ENCODE measurements at places on chromosomes 7 and 10.

DNA sequence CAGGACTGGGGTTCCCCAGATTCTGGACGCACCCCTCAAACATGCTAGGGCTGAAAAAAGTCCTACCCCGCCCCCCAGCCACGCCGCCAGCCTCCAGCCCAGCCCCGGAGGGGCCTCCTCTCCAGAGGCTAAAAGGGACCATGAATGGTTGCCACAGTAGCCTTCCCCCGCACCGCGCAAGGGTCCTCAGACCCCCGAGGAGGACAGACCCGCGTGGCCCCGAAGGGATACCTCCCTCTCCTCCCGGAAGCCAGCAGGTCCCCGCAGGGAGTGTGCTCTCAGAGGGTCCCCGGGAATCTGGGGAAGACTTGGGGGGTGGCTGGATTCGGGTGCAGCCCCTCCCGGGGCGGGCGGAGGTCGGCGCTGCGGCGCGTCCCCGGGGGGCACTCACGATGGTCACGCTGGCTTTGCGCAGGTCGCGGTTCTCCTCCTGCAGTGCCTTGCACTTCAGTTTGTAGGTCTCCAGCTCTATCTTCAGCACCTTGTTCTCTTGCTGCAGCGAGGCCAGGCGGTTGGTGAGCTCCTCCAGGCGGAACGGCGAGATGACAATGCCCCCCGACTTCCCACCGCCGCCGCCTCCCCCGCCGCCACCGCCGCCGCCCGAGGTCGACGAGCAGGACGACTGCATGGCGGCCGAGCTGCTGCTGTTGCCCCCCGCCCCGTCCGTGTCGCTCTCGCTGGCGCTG lies 482 bp downstream of the CCDC6 start:
- DNase-seq: peak; percentile 26

GRCh38 chr10:86047588-86047987 lies 319.0 kb downstream of the GRID1 start:
- no peak for DNase-seq

GRCh38 chr7:39592586-39592985 lies 26.4 kb downstream of the YAE1 start:
- DNase-seq: no peak

DNA sequence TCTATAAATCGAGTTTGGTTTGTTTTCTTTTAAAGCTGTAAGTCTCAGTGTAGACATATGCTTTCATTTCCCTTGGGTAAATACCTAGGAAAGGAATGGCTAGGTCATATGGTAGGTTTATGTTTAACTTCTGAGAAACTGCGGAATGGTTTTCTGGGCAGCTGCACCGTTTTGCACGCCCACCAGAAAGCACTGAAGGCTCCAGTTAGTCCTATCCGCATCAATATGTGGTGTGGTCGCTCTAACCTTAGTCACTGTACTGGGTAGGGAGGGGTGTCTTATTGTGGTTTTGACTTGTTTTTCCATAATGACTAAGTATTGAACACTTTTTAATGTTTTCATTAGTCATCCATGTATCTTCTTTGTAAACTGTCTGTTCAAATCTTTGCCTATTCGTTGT lies 279.5 kb upstream of the AKR1E2 start:
- DNase-seq: no peak

GRCh38 chr10:103504181-103504783 lies 10.8 kb downstream of the NEURL1 start:
- no peak for DNase-seq

- DNase-seq: no peak
Measured at GRCh38 chr7:76296743-76297740, 5.4 kb upstream of the HSPB1 start.

GRCh38 chr10:43408710-43409384 lies at the start of gene HNRNPF:
HNRNPF (minus strand) TSS chr10:43409186; CDS start chr10:43387884, 21,302 bp downstream.
- DNase-seq: peak; percentile 94

- no peak for DNase-seq
Measured at GRCh38 chr10:49253340-49253906, 45.5 kb upstream of the C10orf71 start.

DNA sequence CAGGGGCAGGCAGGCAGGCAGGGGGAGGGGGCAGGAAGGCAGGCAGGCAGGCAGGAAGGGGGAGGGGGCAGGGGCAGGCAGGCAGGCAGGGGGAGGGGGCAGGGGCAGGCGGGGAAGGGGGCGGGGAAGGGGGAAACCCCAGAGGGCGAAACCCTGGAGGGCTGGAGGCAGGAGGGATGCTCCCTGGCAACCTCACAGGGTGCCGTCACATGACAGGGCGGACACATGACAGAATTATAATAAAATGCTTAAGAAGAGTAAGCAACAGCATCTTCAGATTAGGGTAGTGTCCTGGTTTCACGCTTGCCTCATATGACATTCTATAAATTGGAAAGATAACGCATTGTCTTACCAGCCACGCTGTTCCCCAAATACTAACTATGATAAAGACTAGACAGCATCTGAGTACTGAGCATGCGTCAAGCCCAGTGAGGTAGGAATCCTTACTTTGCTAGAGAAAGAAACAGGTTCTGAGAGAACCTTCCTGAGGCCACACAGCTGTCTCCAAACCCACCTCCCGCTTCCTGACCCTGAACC lies 131.6 kb downstream of the DIP2C start:
- DNase-seq: no peak

DNA sequence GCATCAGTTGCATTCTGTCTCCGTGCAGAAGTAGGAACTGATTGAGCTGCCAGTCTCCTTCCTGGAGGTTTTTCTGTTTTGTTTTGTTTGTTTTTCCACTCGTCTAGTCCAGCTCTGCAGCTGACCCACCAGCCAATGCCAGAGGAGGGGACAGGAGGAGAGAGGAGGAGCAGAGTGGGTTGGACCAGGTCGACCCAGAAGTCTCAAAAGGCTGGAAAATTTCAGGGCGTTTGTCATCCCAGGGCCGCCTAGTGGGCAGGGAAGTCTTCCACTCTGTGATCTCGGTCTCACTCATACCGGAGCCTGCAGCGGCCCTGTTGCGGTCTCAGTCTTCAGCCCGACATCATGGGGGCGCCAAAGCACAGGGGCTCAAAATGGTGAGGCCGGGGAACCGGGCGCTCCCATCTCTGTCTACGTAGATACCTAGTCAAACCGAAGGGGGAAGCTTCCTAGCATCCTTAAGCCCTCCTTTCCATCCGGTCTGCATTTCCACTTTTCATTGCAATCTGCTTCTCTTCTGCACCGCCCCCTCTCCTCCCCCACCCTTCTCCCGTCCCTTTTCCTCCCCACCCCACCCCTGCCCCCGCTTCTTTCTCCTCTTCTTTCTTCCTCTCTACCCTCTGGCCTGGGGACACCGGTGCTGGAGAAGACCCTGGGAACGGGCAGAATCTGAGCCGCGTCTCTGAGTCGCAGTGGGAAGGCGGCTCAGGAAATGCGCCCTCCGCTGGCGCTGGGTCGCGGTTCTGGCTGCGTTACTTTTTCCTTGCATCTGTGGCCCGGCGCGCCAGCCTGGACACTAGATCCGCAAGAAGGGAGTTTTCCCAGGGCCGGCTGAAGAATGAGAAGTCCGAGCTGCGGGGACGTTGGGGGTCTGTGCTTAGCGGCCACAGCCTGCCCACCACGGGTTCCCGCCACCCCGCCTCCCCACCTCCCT lies 16.2 kb upstream of the PAX2 start:
- DNase-seq: peak; percentile 78

DNA sequence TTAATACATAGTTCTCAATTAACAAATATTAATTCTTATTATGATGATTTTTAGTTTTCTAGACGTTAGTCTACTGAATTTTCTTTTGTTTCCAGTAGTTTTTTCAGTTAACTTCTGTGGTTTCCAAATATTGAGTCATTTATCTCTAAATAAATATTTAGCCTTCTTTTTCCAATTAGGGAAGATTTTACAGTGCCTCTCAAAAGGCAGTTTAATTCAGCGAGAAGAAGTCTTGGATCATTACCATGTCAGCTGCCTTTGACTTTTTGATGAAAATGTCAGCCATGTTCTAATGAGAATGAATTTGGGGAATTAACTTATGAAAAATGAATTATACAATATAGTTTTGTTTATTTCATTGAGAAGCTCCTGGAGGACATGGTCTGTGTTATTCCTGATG lies 90.0 kb downstream of the CDK14 start:
- DNase-seq: no peak

GRCh38 chr10:12634621-12634931 lies 285.2 kb downstream of the CAMK1D start:
- DNase-seq: no peak

DNA sequence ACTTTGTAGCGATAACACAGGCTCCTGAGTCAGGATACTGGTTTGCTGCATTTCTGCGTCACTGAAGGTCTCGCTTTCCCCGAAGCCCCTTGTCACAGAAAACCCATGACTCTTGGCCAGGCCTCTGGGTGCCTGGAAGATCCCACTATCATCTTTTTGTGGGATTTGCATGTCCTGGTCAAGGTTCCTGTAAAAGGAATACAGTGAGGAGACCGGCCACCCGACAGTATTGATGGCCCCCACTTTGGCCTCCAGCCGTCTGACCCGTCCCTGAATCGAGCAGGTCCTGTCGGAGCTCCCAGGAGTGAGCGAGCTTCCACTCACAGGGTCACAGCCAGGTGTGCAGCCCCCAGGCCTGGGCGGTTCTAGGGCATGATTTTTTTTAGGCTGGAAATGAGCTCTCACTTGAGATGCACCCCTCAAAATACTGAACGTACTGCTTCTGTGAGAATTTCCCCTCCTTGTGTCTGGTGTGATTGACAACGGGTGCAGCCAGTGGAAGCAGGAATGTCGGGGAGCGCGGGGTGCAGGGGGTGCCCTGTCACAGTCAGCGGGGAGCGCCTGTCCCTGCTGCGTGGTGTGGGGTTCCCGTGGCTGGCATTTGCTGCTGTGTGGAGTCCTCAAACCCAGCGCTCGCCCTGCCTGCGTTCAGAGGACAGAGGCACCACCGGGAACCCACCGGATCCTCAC lies 75.8 kb downstream of the DNAJB6 start:
- no peak for DNase-seq

- no peak for DNase-seq
Measured at GRCh38 chr10:4503076-4503475, 322.9 kb upstream of the AKR1E2 start.

DNA sequence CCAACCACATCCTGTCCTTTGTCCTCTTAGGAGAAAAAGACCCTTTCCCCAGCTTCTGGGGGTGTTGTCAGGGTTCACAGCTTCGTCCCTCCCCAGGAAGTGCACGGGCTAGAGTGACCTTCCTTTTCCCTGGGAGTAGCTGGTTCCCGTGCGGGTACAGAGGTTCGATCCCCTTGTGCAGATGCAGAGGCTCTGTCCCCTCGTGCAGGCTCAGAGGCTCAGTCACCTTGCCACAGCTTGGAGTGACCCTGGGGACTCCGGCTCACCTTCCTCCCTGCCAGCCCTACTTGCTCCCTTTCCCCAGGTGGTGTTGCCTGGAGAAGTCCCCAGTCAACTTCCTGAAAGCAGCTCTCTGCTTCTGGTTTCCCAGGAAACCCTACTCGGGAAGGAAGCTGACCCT lies 60.0 kb upstream of the TCERG1L start:
- DNase-seq: no peak

DNA sequence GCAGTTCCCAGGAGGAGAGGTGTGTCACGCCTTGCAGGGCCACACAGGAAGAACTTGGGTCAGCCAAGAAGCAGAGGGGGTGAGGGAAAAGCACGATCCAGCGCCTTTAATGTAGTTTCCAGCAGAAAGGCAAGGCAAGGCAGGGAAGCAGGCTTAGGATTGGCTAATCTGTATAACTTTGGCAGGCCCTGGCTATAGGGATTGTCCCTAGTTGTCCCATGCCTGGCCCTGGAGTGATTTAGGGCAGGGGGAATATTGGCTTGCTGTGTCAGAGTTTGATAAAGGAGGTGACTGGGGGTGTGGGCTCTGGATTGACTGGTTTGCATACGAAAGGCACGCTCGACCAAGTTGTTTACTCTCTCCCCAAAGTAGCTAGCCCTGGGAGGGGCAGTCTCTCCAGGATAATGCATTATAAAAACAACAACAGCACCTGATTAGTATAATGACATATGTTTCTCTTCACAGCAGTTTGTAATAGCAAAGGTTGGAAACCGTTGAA lies 44.5 kb downstream of the RBM28 start:
- no peak for DNase-seq

DNA sequence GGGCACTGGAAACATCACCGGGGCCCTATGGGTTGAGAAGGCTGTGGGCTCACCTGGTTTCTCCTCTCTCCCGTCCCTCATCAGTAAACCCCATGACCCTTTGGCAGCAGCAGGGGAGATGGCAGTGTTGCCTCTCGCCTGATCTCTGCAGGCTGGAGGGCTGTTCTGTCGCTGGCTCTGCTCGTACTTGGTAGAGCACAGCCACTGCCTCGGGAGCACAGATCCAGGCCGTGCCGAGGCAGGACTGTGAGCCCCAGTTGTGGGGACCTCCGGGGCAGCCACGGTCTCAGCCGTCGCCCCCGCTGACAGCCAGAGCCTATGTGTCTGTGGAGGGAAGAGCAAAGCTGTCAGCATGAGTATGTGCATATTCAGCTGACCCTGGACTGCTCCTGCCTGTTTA lies 94.9 kb downstream of the PTPRE start:
- DNase-seq: no peak

DNA sequence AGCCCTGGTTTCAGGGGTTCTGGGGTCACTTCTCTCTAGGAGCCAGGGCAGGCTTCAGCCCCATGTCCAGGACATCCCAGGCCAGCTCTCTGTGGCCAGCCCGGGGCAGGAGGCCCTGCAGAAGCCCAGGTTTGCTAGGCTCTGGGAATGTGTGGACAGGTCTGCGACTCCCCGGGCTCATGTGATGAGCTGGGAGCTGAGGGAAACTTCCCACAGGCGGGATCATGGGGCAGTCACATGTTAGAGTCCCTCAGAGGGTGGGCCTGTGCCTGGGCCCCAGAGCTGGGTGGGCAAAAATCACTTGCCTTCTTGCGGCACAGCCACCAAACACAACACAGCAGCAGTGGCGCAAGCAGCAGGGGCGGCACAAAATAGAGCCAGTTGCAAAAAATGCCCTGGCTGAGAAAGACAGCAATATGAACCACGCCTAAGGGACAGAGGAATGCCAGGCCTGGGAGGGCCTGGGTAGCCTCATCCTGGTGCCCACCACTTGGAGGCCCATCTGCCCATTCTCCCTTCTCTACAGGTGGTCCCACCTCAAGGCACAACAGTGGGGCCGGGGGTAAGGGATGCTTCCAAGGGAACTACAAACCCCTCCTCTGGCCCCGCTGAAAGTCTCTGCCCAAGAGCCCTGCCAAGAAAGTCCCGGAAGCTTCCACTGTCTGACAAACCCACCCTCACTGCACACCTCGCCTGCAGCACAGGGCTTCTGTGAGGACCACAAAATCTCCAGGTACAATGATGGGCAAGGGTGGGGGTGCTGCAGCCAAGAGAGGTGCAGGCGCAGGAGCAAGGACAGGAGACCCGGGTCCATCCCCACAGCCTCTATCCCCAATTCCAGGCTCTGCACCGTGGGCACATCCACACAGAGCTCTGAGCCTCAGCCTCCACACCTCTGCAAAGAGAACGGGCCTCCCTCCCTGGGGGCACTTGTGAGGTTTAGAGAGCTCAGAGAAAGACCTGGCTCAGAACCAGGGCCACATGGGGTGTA lies 34.6 kb upstream of the ANTXRL start:
- DNase-seq: no peak

GRCh38 chr7:29858191-29858951 lies 52.1 kb downstream of the WIPF3 start:
- DNase-seq: no peak

- DNase-seq: no peak
Measured at GRCh38 chr10:110762109-110762848, 109.4 kb upstream of the PDCD4 start.
